ENCODE measurements at places on chromosomes 7 and 10.

DNA sequence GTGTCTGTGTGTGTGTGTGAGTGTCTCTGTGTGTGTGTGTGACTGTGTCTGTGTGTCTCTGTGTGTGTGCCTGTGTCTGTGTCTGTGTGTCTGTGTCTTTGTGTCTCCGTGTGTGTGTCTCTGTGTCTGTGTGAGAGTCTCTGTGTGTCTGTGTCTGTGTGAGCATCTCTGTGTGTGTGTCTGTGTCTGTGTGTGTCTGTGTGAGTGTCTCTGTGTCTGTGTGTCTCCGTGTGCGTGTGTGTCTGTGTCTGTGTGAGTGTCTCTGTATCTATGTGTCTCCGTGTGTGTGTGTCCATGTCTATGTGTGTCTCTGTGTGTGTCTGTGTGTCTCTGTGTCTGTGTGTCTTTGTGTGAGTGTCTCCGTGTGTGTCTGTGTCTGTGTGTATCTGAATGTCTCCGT lies 120.4 kb downstream of the SH2D4B start:
- no peak for DNase-seq

- DNase-seq = no peak
Observed at GRCh38 chr7:117023325-117023854, 70.1 kb downstream of the ST7 start.

DNA sequence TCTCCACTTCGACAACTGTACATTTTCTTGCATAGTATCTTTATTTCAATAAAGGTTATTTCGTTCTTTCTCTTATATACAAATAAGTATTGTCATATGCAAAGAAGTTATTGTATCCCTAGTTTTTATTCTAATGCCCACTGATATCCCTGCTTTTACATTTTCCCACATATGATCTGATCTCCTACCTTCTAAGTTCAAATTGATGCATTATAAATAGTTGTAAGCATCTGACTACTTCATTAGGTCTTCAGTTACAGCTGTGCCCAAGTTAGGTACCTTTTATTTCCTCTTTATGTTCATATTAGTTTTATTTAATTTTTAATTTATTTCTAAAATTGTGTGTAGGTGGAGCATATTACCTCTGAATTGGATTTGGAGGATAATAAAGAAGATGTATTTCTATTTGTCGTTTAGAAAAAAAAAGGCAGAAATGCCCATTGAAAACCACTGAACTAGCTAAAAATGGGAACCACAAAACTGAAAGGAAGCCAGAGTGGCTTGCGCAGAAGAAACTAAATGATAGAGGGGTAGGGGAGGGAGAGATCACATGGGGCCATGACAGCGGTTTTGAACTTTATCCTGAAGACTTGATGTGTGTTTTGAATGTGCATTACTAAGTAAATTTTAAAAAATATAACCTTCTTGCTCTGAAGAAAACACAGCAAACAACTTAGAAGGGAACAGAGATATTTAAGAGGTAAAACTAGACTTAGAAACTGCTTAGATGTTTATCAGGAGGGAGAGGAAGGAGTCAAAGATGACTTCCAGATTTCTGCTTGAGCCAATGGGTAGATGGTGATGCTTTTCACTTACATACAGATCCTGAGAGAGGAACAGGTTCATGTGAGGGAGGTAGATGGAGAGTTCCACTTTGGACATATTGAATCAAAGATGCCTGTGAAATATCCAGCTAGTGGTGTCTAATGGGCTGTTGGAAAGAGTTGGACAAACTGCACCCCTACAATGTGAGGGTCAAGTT lies 9.3 kb upstream of the ZC3HAV1L start:
- DNase-seq = no peak

DNA sequence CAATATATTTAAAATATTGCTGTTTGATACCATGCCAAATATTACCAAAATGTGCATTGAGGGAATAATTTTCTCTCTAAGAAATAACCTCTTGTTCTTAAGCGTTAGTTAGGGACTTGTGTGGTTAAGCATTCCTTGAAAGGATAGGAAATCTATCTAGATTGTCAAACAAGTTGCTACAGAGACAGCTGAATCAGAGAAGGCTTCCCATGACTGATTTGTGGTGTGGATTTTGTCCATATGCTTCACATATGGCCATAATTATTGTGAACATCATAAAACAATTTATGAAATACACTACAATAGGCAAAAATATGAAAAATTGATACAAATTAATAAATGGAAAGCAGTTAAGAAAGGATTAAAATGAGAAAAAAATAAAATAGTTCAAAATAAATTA lies 96.3 kb downstream of the GNAT3 start:
- DNase-seq = no peak

- DNase-seq = no peak
Observed at GRCh38 chr10:77049896-77050295, 587.7 kb downstream of the KCNMA1 start.

GRCh38 chr10:3781468-3782145 lies 3.4 kb downstream of the KLF6 start:
- DNase-seq = peak; percentile 79

- DNase-seq = no peak
Observed at GRCh38 chr7:152180587-152180986, 155.1 kb downstream of the GALNT11 start.

GRCh38 chr10:126155528-126155927 lies 232.7 kb downstream of the ADAM12 start:
- DNase-seq = no peak

DNA sequence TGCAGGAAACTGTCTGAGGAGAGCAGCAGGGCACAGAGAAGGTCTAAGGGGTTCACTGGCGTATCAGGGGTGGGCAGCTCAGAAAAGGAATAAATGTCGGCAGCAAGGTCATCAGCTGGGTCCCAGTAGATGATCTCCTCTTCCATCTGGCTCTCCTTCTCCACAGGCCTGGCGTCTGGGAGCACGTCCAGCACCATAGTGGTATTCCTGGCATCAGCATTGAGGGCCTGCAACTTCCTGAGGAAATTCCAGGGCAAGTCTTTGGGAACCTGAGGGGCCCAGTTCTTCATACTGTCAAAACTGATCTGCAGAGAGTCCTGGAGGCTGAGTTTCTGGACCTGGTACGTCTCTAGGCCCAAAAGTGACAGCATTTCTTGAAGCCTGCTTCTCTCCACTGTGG lies 9.6 kb upstream of the MRPS24 start:
- DNase-seq = no peak

- DNase-seq = no peak
Observed at GRCh38 chr10:98332623-98333269, 64.8 kb upstream of the LOXL4 start.

- DNase-seq = no peak
Observed at GRCh38 chr10:43048301-43049051, 28.4 kb upstream of the RET start.

DNA sequence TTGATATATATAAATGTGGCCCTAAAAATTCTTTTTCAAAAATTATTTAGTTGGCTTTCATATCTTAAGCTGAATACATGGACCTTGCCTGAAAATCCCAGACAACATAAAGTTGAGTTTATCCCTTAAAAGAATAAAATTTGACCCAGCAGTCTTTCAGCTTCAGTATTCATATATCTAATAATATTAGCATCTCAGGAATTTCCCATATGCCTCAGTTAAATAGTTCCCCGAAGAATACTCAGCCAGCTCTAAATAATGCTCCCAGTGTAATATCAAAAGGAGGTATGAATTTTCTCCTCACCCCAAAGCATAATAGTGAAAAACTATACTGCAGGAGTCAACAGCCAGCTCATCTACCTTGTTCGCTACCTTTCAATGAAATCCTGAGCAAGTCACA lies 145.9 kb downstream of the CTNNA3 start:
- no peak for DNase-seq

GRCh38 chr10:28367413-28367812 lies 64.5 kb upstream of the MPP7 start:
- no peak for DNase-seq

DNA sequence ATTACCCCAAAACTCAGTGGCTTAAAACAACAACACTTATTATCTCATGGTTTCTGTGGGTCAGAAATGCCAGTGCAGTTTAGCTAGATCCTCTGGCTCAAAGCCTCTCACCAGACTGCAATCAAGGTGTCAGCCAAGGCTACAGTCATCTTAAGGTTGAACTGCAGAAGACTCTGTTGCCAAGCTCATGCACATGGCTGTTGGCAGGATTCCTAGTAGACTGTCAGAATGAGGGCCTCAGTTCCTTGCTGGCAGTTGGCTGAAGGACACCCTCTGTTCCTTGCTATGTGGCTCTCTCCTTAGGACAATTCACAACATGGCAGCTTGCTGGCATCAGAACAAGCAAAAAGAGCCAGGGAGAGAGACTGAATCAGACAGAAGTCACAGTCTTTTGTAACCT lies 34.7 kb downstream of the TOMM7 start:
- DNase-seq = no peak

DNA sequence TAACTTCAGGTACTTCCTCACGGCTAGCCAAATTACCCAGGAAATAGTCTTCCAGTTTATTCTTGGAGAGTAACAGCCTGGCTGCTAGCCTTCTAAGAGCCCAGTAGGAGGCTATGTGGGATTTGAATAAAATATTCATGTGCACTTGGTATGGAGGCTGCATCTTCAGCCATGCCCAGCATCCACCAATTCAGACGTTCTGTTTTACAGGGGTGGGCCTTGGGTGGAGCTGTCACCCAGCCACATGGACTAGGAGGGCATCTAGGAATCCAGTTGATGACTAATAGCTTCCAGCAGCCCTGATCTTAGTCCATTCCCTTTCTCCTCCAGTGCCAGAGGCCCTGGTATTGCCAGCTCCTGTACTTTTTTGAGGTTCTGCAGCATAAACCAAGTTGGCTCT lies 66.3 kb upstream of the ZRANB1 start:
- no peak for DNase-seq

DNA sequence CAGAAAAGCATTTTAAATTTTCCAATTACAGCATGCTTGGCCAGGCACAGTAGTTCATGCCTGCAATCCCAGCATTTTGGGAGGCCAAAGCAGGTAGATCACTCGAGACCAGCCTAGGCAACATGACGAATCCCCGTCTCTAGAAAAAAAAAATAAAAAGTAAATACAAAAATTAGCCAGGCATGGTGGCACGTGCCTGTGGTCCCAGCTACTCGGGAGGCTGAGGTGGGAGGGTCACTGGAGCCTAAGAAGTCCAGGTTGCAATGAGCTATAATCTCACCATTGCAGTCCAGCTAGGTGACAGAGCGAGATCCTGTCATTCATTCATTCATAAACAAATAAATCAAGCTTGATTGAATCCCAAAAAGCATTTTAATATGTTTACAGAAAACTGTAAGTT lies 234.9 kb downstream of the PARD3 start:
- DNase-seq = no peak

DNA sequence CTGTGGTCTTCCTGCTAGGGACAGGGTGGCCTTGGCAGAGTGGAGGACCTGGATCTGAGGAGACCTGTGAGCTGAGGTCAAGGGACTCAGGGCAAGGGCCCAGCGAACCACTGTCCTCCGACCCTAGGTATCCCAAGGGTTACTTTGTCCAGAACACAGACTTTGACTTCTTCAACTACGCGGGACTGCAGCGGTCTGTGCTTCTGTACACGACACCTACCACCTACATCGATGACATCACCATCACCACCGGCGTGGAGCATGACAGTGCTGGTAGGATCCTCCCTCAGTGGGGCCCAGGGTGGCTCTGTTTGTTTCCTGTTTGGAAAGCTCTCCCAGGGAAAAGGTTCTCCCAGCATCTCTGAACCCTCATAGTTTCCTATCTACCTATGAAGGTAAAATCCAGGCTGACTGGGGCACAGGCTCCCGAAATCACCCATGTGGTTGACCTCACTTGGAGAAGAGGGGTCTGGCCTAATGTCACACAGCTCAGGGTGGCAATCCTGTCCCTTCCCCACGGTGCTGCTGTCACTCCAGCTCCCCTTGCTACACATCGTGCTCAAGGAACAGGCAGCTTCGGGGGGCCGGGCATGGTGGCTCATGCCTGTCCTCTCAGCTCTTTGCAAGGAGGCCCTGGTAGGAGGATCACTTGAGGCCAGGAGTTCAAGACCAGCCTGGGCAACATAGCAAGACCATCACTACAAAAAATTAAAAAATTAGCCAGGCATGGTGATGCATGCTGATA lies 57.6 kb downstream of the ZNF727 start:
- DNase-seq = no peak

- no peak for DNase-seq
Observed at GRCh38 chr10:35040760-35041501, 49.2 kb downstream of the CUL2 start.

- no peak for DNase-seq
Observed at GRCh38 chr7:8938044-8938805, 504.8 kb downstream of the NXPH1 start.

Data from suppressor macrophage treated with lipopolysaccharide for 4 hours (primary cell).